ENCODE measurements at places on chromosomes 4 and X.

DNA sequence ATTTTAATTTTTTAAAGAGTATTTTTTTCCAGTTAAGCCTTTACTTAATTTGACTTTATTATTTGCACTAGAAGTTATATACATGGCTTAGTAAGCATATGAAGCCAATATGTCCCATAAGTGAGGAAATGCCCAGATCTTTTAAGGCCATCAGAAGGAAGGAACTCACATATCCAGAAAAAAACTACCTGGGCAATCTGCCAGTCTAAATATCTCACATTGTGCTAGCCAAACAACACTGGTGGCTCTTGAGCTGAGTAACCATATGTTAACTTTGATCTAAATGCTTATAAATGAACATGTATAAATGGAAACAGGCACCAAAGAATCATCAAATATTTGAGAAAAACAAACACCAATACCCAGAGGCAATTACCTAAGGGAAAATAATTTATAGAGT, 138.6 kb upstream of the APOOL start:
- DNase-seq = no peak

GRCh38 chrX:69988955-69989394, 60.8 kb downstream of the AWAT2 start:
- DNase-seq = no peak

DNA sequence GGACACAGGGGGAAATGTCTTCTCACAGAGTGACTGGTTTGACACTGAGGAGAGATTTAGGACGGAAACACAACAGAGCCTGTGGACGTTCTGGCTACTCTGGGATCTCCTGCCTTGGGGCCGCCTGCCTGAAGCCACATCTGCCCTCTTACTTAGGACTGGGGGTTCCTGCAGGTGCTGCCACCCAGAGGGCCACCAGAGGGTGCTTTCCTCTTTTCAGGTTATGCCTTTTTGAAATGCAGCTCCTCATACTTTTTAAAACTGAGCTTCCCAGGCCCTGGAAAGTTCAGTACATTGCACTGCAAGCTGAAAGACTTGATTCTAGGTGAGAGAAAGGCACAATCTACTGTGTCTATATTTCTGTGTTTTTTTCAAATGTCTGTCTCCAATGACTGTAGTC, 92.2 kb upstream of the PGRMC2 start:
- no peak for DNase-seq

- DNase-seq = no peak
Observed at GRCh38 chrX:7233580-7234406, 85.8 kb upstream of the PUDP start.

DNA sequence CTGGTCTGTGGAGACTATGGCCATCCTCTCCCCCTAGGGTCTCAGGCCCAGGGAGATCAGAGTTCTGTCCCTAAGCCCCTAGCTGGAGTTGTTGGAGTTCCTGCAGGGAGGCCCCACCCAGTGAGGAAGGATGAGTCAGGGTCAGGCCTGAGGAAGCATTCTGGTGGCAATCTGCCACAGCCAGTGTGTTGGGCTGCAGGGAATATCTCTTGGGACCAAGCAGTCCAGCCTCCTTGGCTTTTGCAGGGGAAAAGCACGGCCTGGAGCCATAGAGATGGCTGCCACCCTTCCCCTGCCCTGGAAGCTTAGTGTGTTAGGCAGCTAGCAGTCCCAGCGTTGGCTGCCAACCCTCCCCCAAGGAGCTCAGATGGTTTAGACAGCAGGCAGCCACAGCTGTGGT, 202.4 kb downstream of the RTL9 start:
- no peak for DNase-seq

GRCh38 chrX:17442898-17443297, 67.9 kb downstream of the NHS start:
- DNase-seq = no peak

DNA sequence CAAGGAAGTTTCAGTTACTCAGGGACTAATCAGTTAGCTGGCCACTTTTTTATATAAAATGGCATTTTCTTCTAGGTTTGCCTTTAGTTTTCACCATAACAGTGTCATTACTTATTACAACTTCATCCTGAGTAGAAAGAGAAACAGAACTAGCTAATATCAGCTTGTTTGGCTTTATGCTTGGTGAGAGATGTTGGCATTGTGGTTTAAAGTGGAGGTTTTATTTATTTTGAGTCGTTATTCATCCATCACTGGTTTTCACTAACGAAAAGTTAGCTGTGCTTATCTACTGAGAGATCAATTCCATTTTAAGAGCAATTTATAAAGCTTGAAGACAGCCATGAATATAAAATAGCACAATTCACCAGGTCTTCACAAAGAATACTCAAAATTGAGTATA, 714.5 kb downstream of the GRID2 start:
- no peak for DNase-seq

- no peak for DNase-seq
Observed at GRCh38 chr4:7591409-7592053, 156.8 kb upstream of the PSAPL1 start.

DNA sequence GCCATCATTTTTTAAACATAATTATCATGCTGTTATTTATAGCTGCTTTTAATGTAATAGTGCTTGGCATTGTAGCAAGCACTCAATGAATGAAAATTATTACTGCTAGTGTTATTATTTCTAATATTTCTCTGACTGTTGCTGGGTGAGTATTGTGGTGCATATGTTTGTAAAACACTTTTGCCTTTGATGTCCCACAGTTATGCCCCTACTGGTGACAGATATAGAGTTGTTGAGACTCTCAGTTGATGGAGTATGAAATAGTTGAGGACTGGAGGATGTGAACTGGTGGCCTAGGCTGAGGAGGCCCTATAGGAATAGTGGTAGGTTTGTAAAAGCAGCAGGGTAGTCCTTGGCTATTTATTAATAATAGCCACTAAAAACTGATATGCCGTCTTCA, 9.6 kb downstream of the INTS6L start:
- no peak for DNase-seq

Measured in activated naive CD4-positive, alpha-beta T cell (primary cell).